ENCODE measurements at places on chromosomes 5 and 9.

GRCh38 chr5:53418826-53419658 lies 61.4 kb upstream of the FST start:
- no peak for DNase-seq

DNA sequence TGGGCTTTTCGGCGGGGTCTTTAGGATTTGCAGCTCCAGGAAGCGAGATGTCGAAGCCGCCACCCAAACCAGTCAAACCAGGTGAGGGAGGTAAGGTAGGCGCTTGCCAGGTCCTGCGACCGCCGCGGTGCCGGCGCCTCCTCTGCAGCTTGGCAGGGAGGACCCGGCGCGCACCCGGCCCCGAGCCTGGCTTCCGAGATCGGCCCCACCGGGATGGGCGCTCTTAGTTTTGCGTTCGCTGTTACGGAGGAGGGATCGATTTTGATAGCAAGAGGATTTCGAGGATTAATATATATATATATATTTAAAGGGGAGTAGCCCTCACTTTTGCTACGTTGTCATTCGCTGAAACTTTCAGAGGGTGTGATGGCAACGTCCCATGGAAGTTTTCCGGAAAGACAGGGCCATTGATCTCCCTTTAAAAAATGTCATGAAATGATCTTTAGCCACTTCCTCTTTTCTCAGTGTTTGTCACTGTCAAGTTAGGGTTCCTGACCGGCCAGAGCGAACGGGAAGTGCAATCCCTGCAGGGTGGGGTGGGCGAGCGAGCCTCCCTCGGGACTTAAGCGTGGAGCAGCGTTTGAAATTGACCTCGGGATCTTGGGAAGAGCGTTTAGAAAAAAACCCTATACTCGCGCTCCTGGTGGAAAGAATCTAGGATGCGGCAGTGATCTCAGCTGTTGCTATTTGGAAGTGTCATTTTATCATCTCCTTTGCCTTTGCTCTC lies 495 bp downstream of the OSTF1 start:
- peak; percentile 58 for DNase-seq

- DNase-seq: no peak
Measured at GRCh38 chr5:65886387-65886786, 40.0 kb upstream of the ERBIN start.

GRCh38 chr5:116702776-116703175 lies 128.2 kb upstream of the SEMA6A start:
- DNase-seq: no peak

DNA sequence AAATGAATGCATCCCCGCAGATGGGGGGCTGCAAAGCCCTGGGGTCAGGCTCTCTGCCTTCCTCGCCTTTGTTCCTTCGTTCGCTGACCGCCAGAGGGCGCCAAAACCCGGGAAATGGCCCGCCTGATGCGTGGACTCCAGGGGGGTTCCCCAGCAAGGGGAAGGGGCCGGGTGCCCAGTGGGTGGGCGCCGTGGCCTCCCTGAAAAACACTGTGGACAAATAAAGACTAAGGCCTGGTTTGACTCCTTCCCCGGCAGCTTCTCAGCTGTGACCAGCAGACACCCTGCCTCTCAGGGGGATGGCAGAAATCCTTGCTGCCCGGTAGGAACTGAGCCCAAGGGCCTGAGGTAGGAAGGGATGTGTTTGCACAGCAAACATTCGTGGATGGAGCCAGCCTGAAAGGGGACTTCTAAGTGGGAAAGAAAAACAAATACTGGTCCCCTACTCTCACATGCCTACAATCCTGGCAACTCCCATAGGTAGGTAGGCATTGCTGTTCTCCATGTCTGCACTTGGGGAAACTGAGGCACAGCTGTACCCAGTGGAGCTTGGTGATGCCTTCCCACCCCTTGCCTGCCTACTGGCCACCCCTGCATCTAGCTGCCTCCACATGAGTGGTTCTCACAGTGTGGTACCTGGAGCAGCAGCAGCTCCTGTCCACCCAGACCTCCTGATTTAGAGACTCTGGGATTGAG lies 57.7 kb downstream of the DUSP1 start:
- peak; percentile 57 for DNase-seq

GRCh38 chr9:113409481-113409880 lies 994 bp downstream of the POLE3 start:
- no peak for DNase-seq

GRCh38 chr5:133236976-133237375 lies 185.2 kb downstream of the HSPA4 start:
- no peak for DNase-seq

- DNase-seq: no peak
Measured at GRCh38 chr9:29966247-29966646, 2393.0 kb upstream of the C9orf72 start.

DNA sequence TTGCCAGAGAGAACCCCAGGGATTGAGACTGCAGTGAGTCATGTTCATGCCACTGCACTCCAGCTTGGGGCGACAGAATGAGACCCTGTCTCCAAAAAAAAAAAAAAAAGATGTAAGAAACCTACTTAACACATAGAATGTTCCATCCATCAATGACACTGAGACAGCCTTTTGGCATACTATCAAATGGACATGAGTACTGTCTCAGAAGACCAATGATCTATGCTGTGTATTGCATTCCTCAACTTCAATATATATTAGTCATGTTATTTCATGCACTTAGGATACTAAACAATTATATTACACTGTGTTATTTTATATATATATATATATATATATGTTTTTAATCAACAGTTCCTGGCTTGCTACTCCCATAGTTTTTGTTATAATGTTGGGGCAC lies 57.1 kb upstream of the ANKH start:
- no peak for DNase-seq

GRCh38 chr5:66223637-66224036 lies 79.5 kb downstream of the SREK1 start:
- no peak for DNase-seq

DNA sequence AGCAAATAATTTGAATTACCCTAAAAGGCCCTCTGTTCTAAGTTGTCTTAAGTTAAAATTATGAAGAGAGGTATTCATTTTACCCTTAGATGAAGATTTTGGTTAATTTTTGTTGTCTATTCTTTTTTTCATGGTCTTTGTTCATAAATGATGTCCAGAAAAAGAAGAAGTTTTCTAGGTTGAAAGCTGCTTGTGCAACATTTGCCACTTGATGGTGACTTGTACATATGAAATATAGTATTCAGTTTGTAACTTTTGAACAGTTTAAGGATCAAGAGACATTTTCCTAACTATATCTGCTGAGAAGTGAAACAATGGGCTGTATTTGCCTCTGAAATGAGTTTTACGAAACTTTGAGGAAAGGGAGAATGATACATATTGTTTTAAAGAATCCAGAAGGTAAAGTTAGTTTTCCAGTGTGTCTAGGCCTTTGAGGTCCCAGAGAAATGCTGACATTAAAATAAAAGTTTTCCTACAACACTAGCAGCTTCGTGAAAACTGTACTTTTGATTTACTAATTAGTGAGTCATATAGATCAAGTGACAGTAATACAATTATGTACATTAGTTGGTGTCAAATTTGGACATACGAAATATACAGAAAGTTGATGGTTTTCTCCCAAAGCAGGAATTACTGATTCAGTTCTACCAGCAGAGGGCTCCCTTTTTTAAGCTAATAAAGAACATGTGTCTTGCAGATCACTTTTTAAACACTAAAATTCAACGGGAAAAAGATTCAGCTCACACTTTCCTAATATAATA lies 70.5 kb downstream of the PIK3R1 start:
- DNase-seq: no peak

DNA sequence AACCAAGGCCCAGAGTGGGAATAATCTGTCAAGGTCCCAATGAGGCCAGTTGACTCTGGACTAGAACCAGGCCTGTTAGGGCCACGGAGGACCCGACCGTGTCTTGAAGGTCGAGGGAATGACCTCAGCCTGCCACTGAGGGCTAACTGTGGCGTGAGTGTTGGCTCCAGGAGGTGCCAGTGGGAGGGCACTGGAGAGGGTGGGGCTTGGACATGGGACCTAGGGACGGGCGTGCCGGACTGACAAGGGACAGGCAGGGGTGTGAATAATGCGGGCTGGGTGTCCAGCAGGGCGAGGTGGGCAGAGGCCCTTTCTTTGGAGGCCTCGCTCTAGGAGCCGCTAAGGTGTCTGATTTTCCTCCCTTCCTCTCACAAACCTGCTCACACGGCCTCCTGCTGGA lies 7.5 kb downstream of the ADAMTSL2 start:
- no peak for DNase-seq

GRCh38 chr5:3311433-3311832 lies 284.2 kb upstream of the IRX1 start:
- no peak for DNase-seq

DNA sequence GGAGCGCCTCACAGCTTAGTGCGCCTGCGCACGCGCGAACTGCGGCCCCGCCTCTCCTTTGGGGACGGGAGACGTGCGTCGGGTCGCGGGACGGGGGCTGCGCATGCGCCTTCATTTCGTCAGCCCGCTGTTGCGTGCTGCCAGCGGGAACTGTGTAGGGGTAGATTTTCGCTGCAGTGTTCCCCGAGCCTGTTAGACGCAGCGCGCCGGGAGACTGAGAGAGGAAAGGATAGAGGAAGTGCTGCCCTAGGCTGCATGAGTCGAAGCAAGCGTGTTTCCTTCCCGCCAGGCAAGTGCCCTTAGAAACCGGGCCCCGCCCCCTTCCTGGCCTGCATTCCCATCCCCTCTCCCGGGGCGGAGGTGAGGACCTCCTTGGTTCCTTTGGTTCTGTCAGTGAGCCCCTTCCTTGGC lies 12.3 kb downstream of the ITGA1 start:
- peak; percentile 94 for DNase-seq

DNA sequence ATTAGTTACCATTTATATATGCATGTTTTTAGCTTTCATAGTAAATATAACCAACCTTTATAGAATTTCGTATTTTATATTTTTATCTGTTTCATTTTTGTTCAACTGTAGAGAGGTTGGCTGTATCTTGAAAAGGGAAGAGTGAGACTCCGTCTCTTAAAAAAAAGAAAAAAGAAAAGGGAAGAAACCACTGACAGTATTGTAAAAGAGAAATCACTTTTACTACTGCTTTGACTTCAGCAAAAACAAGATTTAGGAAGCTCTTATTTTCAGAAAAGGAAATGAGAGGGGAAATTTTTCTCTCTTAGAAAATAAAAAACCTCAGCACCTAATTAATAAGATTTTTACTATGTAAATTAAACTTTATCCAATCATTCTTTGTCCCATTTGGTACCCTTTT lies 14.4 kb downstream of the POLK start:
- no peak for DNase-seq

- DNase-seq: no peak
Measured at GRCh38 chr9:132789719-132790118, 88.4 kb downstream of the AK8 start.

- DNase-seq: no peak
Measured at GRCh38 chr5:62780888-62781287, 202.3 kb downstream of the LRRC70 start.

GRCh38 chr9:110207071-110207641 lies 803 bp downstream of the C9orf152 start:
- DNase-seq: no peak

GRCh38 chr5:131186561-131187256 lies 16.0 kb downstream of the LYRM7 start:
- no peak for DNase-seq

DNA sequence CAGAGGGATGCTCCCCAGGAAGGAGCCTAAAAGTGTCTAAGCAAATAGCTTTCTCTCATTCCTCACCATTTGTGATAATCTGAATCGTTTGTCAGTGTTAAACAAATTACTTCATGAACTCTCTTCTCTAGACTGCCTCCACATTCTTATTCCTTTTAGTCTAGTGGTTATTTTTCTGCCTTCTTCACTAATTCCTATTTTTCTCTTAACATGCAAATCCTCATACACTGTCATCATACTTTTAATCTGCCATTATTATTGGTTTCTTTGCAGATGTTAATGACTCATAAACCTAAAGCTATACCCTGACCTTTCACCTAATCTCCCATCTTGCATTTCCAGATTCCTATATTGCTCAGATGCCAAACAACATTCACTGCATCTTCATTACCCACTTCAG lies 428.9 kb downstream of the EFNA5 start:
- no peak for DNase-seq

DNA sequence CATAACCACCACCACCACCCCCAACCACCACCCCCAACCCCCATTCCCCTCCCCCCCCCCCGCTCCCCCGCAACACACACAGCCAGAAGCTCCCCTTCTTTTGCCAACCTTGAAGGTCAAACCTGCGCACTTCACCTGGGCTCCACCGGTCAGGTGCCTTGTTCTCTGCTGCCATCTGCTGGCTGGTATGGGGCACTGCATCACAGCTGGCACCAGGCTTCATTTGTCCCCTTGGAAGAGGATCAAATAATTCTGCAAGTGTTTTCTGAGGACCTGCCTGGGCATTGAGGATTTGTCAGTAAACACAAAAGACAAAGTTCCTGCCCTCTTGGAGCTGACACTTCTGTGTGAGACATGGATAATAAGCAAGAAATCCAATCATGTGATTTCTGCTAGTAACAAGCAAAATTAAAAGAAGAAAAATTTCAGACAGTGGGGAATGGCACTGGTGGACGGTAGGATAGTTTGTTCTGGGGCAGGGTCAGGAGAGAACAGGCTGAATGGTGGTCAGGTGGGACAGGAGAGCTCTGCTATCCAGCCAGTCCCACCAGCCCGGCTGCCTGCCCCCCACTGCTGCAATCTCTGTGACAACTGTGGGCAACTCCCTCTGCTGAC lies 55.6 kb upstream of the LMX1B start:
- peak; percentile 45 for DNase-seq

- DNase-seq: no peak
Measured at GRCh38 chr5:10935536-10935935, 174.5 kb upstream of the DAP start.

DNA sequence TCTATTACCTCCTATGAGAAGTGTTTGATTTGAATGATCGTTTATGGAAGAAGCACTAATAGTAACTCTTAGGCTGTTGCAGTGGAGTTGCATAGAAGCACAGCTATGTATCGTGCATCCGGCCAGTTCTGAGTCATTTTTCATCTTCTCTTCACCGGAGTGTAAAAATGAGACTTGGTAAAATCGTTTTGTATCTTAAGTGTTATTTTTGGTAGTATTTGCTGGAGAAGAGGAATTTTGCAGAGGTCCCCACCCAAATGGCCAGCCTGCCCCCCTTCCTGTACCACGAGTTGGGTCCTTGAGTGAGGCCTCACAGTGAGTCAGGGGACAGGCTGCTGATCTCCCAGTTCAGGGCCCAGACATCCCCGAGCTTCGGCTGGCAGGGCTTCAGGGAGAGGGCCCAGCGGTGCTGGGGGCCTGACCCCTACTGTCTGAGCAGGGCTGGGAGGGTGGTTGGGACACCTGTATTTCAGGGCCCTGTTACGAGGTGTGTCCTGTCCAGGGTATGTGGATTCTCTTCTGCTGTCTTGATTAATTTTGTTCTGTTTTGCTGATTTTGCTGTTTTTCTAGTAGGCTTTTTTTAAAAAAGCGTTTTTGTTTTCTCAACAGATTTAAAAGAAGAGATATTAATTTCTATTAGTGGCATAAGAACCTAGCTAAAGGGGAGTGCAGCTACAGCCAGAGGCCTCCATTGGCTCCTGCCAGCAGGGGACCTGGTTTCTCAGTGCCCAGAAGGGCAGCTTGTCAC lies 210.8 kb downstream of the TRIO start:
- no peak for DNase-seq

- DNase-seq: no peak
Measured at GRCh38 chr5:123265551-123265950, 157.7 kb downstream of the CEP120 start.
